Inflammatory macrophage treated with lipopolysaccharide for 1 hour (primary cell): ENCODE measurements at places on chromosomes 13 and 19.

GRCh38 chr13:40251343-40252032 is 415.0 kb downstream of the FOXO1 start:
- DNase-seq: peak; percentile 53

DNA sequence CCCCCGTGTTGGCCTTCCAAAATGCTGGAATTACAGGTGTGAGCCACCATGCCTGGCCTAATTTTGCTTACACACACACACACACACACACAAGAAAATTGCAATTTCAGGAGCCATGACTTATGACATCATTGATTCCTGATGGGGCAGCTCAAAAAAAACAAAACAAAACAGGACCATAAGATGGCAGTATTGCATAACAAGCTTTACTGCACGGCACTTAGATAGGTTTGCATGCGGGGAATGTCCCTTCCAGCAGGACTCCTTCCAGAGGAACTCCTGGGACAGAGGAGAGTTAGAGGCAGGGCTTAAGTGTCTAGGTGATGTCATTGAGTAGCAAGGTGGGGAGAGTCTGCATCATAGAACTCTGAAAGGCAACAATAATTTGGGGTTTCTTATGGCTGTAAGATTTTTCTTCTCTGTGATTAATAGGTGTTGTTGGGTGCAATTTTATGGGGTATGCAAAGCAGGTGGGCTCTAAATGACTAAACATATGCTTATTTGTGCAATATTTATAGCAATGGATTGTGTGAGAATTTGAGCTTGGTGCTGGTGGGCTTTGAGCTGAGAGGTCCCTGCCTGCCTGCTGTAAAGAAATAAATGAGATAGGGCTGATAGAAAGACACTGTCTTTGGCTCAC is 9.0 kb upstream of the ACSBG2 start:
- peak; percentile 75 for DNase-seq

- DNase-seq: no peak
Observed at GRCh38 chr19:39870171-39870971, 24.2 kb upstream of the FBL start.

DNA sequence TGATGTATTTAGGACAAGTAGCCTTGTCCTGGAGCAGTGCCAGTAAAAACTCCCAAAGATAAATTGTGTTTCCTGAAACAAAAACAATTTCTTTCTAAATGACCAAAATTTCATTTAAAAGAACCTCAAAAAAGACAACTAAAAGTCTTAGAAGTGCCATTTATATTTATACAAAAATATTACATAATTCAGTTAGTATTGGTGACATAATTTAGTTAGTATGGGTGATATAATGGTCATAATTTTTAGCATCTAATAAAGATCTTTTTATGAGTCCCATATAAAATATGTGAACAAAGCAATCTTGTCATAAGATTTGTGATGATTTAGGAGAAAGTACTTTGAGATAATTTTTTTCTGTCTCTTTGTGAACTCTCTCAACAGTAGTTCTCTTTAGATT is 76.0 kb downstream of the ELF1 start:
- no peak for DNase-seq

DNA sequence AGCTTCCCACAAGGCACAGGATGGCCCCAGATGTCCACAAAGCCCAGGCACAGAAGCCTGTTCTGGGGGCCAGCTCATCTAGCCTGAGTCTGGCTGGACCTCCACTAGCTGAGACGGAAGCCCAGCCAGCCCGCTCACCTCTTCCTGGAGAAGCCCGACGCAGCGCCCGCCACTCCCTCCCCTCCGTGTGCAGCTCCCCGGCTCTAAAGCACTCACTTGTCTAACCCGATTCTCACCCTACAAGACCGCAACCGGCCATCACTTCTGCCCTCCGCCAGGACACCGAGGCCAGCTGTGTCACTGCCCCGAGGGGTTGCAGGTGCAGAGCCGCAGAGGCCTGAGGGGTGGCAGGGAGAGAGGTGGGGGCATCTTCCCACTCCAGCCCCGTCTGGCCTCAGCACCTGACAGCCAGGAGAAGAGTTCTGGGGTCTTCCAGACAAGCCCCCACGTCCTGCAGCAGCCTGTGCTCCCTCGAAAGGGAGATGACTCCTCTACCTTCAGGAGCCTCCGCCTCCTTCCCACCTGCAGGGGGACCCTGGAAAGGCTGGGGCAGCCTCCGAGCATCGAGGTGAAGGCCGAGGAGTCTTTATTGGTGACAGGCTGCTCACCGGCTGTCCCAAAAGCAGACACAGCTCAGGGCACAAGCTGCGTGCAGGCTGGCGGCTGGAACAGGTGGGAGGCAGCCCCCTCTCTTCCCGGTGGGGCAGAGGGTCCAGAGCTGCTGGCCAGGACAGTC is 5.9 kb upstream of the DIRAS1 start:
- no peak for DNase-seq

DNA sequence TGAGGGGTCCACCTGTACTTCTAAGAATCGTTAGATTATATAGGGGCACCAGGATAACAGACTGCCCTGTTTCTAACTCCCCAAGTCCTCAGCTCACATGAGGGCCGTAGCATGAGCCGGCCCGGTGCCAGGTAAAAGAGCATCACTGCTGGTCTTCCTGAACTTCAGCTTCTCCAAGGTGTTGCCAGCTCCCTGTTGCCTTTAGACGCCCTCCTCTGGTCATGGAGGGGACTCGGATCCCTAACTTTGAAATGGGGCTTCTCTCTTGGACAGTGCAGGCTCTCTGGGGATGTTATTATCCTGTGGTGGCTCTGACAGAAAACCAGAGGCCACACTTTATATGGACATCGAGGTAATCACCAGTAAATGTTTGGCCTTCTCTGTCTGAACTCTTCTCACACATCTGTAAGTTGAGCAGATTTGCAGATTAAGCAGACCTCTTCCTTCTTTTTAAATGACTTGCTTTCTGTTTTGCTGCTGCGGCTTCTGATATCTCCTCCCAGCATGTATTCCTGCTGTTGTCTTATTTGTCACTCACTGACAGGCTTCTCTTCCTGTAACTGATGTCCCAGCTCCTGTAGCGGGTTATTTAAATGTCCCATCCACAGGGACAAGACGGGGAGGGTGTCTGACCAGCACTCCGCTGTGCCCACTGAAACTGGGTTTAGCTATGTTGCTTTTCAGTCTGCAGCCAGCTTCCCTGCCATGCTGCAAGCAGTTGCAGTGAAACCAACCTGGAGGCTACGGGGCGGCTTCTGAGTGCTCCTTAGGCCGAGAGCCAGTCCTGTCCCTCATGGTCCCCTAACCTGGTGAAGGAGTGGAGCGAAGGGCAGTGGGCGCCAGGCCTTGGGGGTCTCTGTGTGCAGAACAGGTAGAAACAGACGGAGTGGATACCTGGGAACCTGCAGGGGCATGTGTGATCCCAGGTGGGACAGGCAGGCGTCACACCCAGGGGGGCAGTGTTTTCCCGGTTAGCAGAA is 39.2 kb downstream of the TSSK6 start:
- no peak for DNase-seq

GRCh38 chr13:74921326-74921725 is 560.6 kb downstream of the TBC1D4 start:
- no peak for DNase-seq

GRCh38 chr13:51846756-51847155 is 1.8 kb upstream of the TMEM272 start:
- DNase-seq: no peak

GRCh38 chr13:87820241-87820640 is 149.1 kb downstream of the SLITRK5 start:
- DNase-seq: no peak
